ENCODE measurements at places on chromosomes 4 and X. TPM values are rescaled to one million over a fixed set of nuclear protein-coding genes. Genes with fewer than 3 reads are reported as not detected.

Gene HSD17B11
- 54.6 TPM for total RNA-seq

Gene HELQ
- total RNA-seq = 17.0 TPM

Gene CLCN5
- 10.8 TPM for total RNA-seq

Gene TGIF2LX
- not detected for total RNA-seq

Gene P2RY4
- total RNA-seq = 0.09 TPM
